Activated CD4-positive, alpha-beta memory T cell treated with anti-CD3 and anti-CD28 coated beads, Interleukin-2, amount 10 ng/mL, durations not matched to agents 7 days and 5 days (primary cell): ENCODE measurements at places on chromosomes 13 and 19. TPM values are rescaled to one million over a fixed set of nuclear protein-coding genes. Genes with fewer than 3 reads are reported as not detected.
A peak's percentile ranks its signal among the peaks of the same experiment; 100 is the strongest.

GRCh38 chr13:24925318-24926231 lies 161.6 kb downstream of the RNF17 start:
- no peak for DNase-seq

DNA sequence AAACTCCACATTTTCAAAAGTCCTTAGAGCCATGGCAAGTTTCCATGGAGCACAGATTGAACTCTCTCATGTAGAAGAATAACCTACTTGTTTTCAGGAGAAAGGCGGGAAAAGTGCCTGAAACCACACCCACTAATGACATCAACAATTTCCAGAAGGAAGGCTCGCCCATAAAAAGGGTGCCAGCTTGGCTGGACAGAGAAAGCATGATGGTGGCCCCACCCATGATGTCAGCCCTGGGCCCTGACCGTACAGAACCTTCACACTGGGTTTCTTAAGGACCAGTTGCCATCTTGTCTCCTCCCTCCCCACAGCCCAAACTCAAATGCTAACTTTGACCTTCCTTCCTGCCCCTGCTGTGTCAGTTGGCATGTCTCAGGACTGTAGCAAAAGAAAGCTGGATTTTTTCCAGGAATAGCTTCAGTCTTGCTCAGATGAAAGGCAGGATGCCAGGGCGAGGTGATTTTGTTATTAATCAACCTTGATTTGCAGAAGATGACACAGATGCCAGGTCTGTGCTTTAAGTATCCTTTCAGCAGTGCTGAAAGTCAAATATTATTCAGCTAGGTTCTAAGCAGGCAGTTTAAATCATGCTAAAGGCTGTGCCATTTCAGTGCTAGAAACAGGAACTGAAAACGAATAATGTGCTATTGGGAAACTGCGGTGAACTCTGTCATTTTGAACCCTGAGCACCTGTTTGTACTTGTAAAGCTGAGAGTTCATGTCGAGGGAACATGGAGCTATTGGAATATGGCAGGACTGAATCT lies 89.5 kb upstream of the RFC3 start:
- no peak for DNase-seq

DNA sequence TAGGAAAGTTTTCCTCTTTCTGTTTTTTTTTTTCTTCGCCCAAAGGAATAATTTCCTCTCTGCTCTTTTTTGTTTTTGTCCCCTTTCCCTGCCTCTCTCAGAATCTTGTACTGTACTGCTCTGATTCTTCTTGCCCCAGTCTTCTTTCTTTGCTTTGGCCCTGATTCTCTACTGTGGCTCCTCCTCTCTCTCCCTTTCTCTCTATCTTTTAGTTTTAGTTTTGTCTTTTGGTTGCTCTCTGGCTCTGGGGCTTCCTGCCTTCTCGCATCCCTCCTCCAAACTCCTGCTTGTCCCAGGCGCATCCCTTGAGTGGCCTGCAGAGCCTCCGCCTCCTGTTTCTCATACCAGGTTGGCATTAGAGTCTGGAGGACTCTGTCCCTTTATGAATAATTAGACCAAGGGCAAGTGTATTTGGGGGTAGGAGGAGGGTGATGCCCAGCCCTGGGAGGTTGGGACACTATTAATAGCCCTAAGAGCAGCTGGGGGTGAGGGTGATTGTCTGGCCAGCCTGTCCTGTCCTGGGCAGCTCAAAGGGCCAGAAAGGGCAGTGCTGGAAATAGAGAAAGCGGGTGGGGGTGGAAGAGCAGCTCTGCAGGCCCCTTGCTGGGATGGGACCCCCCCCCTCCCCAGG lies 39.1 kb downstream of the LYL1 start:
- DNase-seq = no peak

- no peak for DNase-seq
Observed at GRCh38 chr13:103351035-103351828, 285.0 kb upstream of the SLC10A2 start.

CYSLTR2 gene
- 3.9 TPM for total RNA-seq

- peak; percentile 27 for DNase-seq
Observed at GRCh38 chr19:2288818-2289713, 7.1 kb upstream of the PEAK3 start.

C13orf46 gene
- total RNA-seq = 2.5 TPM

- DNase-seq = no peak
Observed at GRCh38 chr13:72341904-72342303, 385.5 kb downstream of the MZT1 start.
